ENCODE measurements at places on chromosomes 2 and 18. TPM values are rescaled to one million over a fixed set of nuclear protein-coding genes. Genes with fewer than 3 reads are reported as not detected.

Gene CCBE1
- under 0.01 TPM for total RNA-seq

Gene RGPD6
- 18.0 TPM for total RNA-seq

Gene MGAT4A
- total RNA-seq: 6.7 TPM

Gene CFC1
- not detected for total RNA-seq

Gene C1QL2
- not detected for total RNA-seq

Gene CROCC2
- total RNA-seq: not detected

Gene ACTR1B
- 92.9 TPM for total RNA-seq

Gene LINC00305
- not detected for total RNA-seq

Gene TWIST2
- total RNA-seq: not detected

Gene GATA6
- total RNA-seq: not detected

Gene NT5C1B
- total RNA-seq: not detected

Gene SLC4A5
- 4.3 TPM for total RNA-seq

Gene FOXI3
- total RNA-seq: not detected

Gene ARHGAP15
- total RNA-seq: 77.3 TPM

Gene RAB6C
- under 0.01 TPM for total RNA-seq

Gene KIF3C
- 8.1 TPM for total RNA-seq

DNA sequence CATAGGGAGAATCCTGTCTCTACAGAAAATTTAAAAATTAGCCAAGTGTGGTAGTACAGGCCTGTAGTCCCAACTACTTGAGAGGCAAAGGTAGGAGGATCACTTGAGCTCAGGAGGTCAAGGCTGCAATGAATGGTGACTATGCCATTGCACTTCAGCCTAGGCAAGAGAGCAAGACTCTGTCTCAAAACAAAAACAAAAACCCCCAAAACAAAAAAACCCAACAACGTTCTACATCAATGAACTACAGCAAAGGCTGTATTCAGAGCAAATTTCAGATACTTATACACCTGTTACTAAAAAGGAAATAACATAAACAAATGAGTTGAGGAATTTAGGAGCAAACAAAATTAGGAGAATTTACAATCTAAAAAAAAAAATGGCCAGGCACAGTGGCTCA, 22.6 kb downstream of the YES1 start:
- DNase-seq: no peak

DNA sequence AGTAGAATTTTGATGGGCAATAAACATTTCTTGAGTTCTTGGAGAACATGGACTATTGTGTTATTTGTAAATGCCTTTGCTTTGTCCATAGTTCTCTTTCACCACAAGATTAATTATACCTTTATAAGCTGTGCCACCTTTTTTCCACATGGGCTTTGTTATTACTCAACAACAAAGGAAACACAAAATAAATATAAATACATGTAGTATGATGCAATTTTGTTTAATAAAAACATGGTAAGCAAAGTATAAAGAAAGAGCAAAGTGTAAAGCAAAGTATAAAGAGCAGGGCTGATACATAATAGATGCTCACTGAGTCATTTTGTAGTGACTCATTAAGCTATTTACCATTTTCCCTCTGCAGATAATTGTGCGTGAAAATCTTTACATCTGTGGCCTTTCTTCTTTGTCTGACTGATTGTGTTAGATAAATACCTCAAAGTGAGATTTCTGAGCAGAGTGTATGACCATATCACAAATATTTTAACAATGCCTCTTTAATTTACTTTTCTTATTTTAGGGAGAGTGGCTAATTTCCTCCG, 80.9 kb downstream of the CERS6 start:
- DNase-seq: no peak

DNA sequence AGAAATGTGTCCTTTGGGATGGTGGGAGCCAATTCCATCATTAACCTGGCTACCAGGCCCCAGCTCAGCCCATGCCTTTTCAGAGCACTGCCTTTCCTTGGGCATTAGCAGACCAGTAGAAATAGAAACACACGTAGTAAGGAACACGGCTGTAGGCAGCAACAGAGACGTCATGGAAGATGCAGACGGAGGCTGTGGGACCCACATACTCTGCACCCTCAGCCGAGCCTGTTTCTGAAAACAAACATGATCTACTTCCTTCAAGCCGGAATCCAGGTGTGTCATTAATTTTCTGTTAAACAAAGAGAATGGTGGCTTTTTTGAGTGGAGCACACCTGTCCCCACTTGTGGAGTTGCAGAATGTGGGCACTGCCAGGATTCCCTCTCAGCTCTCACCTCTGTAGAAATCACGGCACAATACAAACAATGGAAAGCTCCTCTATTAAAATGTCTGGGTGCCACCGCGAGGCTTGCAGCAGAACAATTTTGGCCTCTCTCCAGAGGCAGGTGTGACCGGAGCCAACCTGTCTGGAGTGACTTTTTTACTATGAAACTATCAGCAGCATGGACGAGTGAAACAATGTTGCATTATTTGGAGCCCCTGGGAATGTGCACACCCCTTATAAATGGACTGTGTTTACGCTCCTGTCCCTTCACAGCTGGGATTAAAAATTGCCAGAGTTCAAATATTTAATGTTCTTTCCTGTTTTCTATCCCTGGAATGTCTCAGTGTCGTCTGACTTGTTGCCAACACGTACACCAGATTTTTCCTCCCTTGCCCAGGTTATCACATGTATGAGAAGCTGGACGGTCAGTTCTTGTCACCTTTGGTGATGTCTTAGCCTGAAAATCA, 31.7 kb downstream of the SPP2 start:
- DNase-seq: no peak

GRCh38 chr2:1140389-1141003, 189.8 kb downstream of the SNTG2 start:
- DNase-seq: peak; percentile 27

DNA sequence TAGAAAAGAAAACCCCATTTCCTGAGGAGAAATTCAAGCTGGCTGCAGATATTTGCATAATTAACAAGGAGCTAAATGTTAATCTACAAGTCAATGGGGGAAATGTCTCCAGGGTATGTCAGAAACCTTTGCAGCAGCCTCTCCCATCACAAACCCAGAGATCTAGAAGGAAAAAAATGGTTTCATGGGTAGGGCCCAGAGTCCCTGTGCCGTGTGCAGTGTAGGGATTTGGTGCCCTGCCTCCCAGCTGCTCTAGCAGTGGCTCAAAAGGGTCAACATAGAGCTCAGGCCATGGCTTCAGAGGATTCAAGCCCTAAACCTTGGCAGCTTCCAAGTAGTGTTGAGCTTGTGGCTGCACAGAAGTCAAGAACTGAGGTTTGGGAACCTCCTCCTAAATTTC, 290.2 kb upstream of the TMEFF2 start:
- DNase-seq: no peak

- no peak for DNase-seq
Measured at GRCh38 chr2:235538981-235539380, 45.1 kb downstream of the AGAP1 start.

DNA sequence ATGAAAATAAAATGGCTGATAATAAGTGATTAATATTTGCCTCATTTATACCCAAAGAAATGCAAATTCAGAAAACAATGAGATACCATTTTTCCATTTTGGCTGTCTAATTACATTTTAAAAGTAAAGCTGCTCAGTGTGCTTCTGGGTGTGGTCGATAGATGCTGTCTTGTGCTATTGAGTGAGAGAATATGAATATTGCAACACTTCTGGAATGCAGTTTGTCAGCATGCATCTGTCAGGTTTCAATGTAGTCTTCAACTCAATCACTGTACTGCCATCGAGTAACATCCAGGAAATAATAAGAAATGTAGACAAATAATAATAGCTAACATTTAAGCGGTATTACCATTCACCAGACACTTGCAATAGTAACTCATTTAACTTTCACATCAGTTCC, 3.9 kb downstream of the IL18R1 start:
- DNase-seq: no peak

GRCh38 chr2:101815739-101816391, 118.4 kb downstream of the MAP4K4 start:
- no peak for DNase-seq

- no peak for DNase-seq
Measured at GRCh38 chr2:105781274-105781978, 36.7 kb downstream of the NCK2 start.

- DNase-seq: no peak
Measured at GRCh38 chr2:144096531-144096930, 423.4 kb downstream of the ZEB2 start.

DNA sequence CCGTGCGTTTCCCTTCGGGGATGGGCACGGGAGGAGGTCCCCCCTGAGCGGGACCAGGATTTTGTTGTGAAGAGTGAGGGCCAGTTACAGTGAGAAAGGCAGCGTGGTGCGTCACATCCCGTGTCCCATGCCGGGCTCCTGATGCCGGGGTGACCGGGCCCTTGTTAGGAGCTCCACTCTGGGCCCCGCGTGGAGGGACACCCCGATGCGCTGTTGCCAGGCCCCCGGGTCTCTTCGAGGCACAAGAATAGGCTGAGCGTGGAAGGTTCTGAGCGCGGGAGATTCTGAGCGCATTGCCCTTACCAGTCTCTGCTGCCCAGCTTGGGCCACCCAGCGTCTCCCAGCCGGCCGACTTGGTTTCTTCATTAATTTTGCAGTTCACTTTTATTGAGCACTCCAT, 17.6 kb downstream of the CTDP1 start:
- DNase-seq: no peak

DNA sequence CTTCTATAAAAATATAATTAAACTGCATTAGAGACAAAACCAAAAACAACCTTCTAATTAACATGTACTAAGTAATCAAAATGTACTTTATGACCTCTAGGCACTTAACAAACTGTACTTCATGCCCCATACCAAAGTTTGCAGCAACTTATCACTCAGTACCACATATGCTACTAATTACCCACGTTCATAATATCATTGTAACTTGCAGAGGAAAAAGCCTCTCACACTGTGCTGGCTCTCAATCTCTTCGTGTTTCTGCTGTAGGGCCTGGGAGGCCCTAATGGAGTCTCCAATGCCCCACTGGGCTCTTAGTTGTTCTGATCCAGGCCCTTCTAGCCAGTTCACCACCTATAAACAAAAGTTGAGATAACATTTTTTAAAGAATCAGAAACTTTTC, 82.1 kb upstream of the CCDC141 start:
- no peak for DNase-seq

DNA sequence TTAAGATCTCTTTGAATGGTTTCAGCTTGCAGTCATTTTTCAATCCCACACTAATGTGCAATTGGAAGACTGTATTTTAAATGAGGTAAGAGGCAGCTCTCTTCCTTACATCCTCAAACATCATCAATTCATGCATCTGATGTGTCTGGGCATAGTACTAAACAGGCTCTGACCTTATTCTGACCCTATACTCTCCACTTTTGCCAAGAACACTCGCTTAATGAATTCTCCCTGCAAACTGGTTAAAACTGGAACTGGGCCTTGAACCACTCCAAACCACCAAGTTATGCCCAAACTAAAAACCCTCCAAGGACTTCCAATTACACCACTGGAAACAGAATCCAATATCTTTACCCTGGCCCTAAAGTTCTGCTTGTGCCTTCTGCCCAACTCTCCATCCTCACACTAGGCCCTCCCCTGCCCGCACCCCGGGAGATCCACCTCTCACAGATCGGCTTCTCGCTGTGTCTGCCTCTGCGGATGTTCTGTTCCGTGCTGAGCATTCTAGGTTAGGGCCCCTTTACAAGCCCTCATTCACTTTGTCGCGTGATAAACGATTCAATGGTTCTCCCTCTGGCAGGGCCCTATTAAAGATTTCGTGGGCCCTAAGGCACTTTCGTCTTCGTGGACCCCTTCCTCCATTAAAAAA, 1.2 kb downstream of the M1AP start:
- no peak for DNase-seq

GRCh38 chr18:52319424-52319983, 20.5 kb upstream of the DCC start:
- no peak for DNase-seq

- DNase-seq: no peak
Measured at GRCh38 chr2:100040906-100041305, 101.5 kb downstream of the AFF3 start.

DNA sequence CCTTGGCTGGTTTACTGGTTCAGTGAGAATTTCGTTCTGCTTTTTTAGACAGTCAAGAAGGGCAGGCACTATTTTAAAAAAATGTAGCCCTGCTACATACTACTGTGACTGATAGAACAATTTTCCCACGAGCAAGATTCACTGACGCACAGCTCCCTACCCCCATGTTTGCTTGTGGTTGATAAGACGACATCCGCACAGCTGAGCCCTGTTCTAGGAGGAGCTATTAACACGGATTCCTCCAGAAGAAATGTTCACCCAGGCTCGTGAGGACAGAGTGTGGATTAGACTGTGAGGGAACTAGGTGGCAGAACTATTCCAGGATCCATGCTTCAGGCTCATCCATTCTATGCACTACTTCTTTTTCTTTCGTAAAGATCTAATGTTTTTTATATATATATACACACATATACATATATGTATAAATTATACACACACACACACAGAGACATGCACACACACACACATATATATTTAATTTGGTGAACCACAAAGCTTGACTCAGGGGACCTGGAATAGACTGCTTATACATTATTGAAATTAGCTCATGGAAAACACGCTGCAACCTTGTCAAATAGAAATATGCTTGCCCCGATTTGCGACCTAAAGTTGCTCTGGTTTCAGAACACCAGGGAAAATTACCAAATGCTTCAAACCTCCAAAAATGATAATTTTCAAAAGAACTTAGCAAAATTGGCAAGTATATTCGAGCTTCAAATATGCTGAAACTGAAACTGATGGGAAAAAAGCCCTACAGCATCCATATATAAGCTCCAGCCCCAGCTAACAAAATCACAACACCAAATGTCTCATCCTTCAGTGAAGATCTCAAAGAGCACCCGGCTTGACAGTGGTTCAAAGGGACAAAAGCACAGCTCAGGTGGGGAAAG, 370.4 kb downstream of the SOCS6 start:
- DNase-seq: peak; percentile 77

GRCh38 chr2:199907008-199907714, 3.9 kb upstream of the C2orf69 start:
- no peak for DNase-seq

- no peak for DNase-seq
Measured at GRCh38 chr2:206274434-206275311, at the start of gene ZDBF2. TSS of gene ZDBF2 (plus strand) at chr2:206274663. CDS start at chr2:206281850, 7,187 bp downstream.

DNA sequence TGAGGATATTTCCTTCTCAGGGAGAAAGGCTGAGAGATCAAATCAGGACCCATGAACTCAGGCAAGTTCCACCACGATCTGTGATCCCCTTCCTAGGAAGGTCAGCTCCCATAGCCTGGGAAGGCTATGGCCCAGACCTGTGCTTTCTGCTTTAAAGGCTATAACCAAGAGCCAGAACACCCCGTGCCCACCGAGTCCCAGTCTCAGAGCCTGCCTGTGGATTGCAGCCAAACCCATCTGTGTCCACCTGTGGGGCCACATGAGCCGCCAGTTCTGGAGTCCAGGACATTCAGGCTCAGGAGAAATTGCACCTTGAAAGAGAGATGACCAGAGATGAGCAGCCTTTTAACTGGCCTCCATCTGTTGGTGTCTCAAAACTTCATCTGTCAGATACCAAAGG, 46.9 kb downstream of the MAL start:
- no peak for DNase-seq

GRCh38 chr2:175576270-175576669, 394.8 kb upstream of the ATP5MC3 start:
- no peak for DNase-seq

- no peak for DNase-seq
Measured at GRCh38 chr2:204452464-204453023, 92.7 kb upstream of the PARD3B start.

- peak; percentile 83 for DNase-seq
Measured at GRCh38 chr2:234444893-234445292, 52.0 kb downstream of the ARL4C start.
